Renal cortical epithelial cell (primary cell): ENCODE measurements at places on chromosomes 1 and 21. TPM values are rescaled to one million over a fixed set of nuclear protein-coding genes. Genes with fewer than 3 reads are reported as not detected.
A peak's percentile ranks its signal among the peaks of the same experiment; 100 is the strongest.

GRCh38 chr1:201019321-201019977 is 4.1 kb downstream of the KIF21B start:
- peak; percentile 72 for DNase-seq

GRCh38 chr1:10800778-10801177 is 4.3 kb upstream of the CASZ1 start:
- DNase-seq, result no peak

- no peak for DNase-seq
These were observed 49.8 kb downstream of the EPHB2 start for GRCh38 chr1:22760455-22760854.

The COPA gene
- total RNA-seq, result 206 and 250 TPM in 2 replicates

- no peak for DNase-seq
These were observed 40.4 kb upstream of the APOBEC4 start for GRCh38 chr1:183693521-183693920.

The ATP1A4 gene
- not detected in 2 replicates for total RNA-seq

DNA sequence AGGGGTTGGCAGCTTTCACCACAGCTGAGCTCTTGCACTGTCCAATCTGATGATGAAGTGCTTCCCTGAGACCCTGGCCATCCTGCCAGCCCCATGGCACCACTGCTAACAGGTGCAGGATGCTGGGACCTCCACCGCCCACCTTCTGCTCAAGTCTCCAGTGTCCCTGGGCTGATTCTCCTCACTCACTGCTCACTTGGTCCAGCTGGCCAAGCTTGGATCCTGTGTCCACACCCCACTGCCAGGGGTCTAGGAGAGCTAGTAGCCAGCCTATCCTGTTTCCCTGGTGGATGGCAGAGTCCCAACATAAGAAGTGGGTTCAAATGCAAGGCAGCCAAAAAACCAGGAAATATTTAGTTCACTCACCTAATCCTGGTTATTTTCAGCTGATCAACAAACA is 217.2 kb upstream of the IRF2BP2 start:
- DNase-seq, result no peak

DNA sequence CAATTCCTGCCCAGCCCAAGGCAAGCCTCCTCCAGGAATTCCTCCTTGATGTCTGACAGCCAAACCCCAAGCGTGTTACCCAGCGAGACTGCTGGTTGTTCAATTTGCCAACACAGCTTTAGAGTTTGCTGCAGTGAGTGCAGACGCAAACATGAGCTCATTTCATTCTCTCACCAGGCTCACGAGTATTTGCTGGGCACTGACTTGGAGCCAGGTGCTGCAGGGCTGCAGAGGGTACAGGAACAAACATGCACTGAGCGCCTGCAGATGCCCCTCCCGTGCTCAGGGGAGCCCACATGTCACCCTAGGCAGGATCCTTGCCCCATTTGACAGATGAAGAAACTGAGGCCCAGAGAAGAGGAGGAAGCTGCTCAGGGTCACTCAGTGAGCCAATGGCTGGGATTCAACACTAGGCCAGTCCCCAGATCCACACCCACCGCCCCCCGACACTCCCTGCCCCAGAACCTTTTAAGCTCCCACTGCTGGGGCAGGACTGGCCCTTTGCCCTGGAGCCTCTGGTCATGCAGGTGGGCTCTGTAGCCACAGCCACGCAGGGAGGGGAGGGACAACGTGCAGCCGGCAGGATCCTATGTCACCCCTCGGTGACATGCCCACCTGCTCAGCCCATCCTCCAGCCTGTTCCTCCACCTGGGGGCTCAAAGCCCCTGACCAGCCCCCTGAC is 363.7 kb downstream of the MATN1 start:
- DNase-seq, result no peak

- no peak for DNase-seq
These were observed 141.3 kb upstream of the IGSF21 start for GRCh38 chr1:17966341-17966740.
